ENCODE measurements at places on chromosomes 5 and 9.

GRCh38 chr5:168085261-168086031 is 206.0 kb upstream of the WWC1 start:
- DNase-seq: no peak

GRCh38 chr5:13708432-13708831 is 236.1 kb downstream of the DNAH5 start:
- no peak for DNase-seq

DNA sequence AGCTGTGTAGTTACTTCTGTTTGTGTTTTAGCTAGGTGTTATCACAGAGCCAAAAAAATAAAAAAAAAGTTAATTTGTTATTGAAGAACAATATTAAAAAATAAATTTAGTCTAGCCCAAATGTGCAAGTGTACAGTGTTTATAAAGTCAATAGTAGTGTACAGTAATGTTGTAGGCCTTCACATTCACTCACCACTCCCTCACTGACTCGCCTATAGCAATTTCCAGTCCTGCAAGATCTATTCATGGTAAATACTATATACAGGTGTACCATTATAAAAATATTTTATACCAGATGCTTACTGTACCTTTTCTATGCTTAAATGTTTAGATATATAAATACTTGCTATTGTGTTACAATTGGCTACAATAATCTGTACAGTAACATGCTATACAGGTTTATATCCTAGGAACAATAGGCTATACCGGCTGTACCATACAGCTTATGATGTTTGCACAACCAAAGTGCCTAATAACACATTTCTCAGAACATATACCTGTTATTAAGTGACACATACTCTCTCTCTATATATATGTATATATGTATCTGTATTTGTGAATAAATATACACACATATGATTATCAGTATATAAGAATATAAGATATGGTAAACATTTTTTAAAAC is 341.4 kb upstream of the EDIL3 start:
- DNase-seq: no peak

DNA sequence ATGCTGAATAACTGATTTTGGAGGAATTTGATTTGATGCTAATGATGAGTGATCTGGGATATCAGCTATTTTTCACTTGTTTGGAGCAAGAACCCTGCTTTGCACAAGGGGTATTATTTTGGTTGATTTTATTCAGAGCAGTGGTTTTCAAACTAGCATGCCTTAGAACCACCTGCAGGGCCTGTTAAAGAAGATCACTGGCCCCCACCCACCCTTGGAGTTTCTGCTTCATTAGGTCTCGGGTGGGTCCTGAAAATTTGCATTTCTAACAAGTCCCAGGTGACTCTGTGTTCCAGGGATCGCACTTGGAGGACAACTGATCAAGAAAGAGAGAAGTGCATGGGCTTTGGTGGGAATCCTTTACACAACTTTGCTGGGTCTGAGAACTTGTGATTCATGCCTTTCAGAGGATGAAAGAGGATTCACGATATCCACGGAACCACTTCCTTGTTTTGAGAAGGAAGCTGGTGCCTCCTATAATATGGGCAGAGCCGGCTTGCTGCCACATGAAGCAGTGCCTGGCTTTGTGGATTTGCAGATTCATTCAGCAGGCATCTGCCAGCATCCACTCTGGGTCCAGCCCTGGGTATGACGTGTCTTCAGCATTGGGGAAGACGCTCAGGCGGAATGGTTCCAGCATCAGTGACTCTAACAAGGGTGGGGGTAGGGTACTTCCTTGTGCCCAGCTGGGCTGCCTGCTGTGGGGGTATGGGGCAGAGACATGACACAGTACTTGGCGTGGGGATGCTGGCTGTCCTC is 106.6 kb upstream of the PITX1 start:
- no peak for DNase-seq

DNA sequence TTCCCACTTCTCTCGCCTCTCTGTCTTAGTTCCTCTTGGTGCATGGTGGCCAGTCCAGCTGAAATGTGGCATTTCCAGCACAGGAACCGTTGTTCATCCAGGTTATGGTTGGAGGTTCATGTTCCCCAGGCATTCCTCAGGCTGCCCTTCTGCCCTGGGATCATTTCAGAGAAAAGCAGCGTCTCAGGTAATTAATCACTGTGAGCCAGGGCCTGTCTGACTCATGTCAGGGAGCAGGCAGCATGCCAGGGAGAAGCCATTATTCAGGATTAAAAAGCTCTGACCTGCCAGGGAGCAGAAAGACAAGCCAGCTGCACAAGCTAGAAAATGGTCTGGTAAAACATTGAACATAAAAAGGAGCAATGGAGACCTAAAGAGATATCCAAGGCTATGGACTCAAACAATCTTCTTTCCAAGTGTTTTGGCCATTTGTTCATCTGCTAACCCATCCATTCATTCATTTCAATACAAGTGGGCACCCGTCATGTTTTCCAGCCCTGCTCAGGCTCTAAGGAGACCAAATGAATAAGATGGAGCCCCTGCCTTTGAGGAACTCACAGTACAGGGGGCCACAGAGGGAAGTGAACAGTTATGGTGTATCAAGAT is 241.4 kb downstream of the DRD1 start:
- no peak for DNase-seq

GRCh38 chr5:52015760-52016159 is 632.5 kb downstream of the ISL1 start:
- DNase-seq: no peak

- DNase-seq: no peak
Measured at GRCh38 chr5:68251804-68252522, 36.4 kb downstream of the PIK3R1 start.

DNA sequence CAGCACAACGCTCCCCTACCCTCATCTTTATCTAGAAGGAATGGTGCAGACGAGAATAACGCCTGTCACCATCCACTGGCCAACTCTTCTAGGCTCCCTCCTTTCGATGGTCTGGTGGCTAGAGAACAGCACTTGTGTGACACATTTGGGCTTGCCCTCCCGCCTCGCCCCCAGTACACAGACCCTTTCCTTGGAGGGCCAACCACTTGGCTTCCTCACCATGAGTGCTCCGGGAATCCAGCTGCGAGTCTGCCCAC is 1.4 kb downstream of the GNAQ start:
- no peak for DNase-seq

Data from stimulated activated CD8-positive, alpha-beta memory T cell treated with anti-CD3 and anti-CD28 coated beads, Interleukin-2, amount 100 ng/mL, for 1 hour (primary cell).